ENCODE measurements at places on chromosomes 7 and 10.

- DNase-seq = no peak
These were observed 98.7 kb downstream of the POLL start for GRCh38 chr10:101489355-101489754.

GRCh38 chr10:95181726-95182125 lies 12.3 kb upstream of the ACSM6 start:
- DNase-seq = no peak

GRCh38 chr10:34206935-34207268 lies 608.2 kb downstream of the PARD3 start:
- no peak for DNase-seq

DNA sequence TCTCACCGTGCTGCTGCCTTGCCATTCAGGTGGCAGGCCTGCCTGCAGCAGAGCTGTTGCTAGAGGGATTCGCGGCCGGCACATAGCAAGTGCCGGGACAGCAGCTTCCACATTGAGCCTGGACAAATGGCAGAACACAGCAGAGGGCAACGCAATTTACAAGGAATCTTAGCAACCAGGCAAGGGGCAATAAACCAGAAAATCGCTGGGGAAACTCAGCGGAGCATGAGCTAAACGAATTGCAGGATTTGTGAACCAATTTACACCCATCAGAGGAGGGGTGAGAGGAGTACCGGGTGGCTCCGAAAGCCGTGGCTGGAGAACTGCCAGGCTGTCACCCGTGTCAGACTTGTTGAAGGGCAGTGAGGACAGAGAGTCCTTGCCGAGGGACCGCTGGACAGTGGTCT lies 58.6 kb upstream of the LOXL4 start:
- DNase-seq = no peak

DNA sequence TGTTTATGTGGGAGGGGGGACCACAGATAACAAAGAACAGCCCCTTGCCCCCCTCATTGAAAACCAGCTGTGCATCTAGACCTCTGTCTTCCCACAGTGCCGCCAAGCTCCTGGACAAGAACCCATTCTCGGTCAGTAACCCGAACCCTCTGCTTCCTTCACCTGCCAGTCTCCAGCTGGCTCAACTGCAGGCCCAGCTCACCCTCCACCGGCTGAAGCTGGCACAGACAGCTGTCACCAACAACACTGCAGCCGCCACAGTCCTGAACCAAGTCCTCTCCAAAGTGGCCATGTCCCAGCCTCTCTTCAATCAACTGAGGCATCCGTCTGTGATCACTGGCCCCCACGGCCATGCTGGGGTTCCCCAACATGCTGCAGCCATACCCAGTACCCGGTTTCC lies 91.0 kb upstream of the PDCD4 start:
- no peak for DNase-seq

DNA sequence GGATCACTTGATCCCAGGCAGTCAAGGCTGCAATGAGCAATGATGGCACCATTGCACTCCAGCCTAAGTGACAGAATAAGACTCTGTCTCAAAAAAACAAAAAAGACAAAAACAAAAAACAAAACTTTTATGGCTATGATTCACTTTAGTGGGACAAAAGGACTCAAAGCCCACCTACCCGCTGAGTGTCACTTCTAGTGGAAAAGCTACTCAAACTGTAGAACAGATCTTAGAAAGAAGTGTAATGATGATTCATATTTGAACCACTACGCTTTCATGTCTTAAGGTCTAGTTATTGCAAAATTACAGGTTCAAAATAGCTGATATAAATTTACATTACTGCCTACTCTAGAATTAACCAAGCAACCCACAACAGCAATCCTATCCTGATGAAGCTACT lies 47.1 kb upstream of the OTUD1 start:
- no peak for DNase-seq

- DNase-seq = no peak
These were observed 64.3 kb downstream of the PUS7 start for GRCh38 chr7:105457619-105458225.

DNA sequence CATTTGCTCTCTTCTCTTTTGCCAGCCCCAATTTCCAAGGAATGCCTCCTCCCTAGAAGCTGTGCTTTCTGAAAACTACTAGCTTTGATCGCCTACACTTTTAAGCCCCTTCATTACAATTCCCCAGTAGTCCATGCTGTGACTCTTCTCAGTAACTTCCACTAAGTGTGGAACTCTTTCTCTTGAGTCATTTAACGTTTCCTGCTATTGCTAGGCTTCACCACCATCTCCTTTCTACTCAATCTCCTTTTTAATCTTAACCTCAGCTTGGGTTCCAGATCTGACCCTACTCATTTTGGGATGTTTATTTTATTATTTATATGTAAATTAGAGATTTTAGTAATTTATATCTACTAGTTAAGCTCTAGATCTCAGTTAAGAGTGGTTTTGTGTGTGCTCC lies 14.4 kb upstream of the SEMA3D start:
- no peak for DNase-seq

DNA sequence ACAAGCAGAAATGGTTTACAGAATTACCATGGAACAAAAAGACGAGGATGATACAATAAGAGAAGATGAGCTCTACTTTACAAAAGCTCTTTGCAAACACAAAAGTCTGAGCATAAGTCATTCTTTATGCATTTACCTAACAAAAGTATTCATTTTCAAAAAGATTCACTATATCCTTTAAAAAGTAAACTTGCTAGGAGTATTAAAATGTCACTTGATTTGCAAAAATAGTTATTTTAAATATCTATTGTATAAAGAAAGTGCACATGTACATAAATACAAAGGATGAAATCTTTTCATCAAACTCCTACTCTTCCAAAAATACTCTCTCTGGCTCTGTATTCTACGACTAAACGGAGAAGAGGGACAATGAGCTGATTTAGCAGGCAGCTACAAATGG lies 146.4 kb upstream of the STEAP1 start:
- DNase-seq = no peak

- no peak for DNase-seq
These were observed 90.6 kb downstream of the USP6NL start for GRCh38 chr10:11520892-11521291.

GRCh38 chr7:74455928-74456327 lies 2.2 kb downstream of the GTF2IRD1 start:
- DNase-seq = no peak

GRCh38 chr7:83325083-83325482 lies 162.4 kb upstream of the PCLO start:
- no peak for DNase-seq

GRCh38 chr10:124626759-124627380 lies 117.3 kb downstream of the FAM53B start:
- no peak for DNase-seq

DNA sequence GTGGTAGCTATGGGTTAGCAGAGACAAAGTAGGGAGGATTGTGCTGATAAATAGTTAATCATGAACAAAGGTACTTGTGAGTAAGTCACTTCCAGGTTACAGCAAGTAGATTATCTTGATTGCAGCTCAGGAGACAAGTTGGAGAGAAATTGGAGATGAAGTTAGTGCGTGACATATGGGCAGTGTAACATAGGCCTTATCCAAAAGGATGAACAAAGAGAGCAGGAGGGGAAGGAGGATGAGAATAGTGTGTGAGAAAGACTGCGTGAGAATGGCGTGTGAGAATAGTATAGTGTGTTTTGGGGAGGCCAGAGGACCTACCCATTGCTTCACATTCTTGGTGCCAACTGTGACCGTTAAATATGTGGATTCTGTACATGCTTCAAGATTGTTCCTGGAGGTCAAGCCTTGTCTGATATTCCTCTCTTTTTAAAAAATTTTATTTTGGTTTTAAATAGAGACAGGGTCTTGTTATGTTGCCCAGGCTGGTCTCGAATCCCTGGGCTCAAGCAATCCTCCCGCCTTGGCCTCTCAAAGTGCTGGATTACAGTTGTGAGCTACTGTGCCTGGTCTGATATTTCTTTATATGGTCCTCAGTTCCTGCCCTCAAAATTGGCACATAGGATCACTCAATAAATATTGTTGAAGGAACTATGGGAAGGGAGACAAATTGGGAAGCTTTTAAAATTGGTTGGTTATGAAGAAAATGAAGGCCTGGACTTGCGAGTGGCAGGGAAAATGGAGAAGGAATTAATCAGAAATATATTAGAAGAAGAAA lies 3.2 kb downstream of the VCL start:
- DNase-seq = no peak

- DNase-seq = no peak
These were observed 106.6 kb downstream of the PRKCQ start for GRCh38 chr10:6473430-6473829.

DNA sequence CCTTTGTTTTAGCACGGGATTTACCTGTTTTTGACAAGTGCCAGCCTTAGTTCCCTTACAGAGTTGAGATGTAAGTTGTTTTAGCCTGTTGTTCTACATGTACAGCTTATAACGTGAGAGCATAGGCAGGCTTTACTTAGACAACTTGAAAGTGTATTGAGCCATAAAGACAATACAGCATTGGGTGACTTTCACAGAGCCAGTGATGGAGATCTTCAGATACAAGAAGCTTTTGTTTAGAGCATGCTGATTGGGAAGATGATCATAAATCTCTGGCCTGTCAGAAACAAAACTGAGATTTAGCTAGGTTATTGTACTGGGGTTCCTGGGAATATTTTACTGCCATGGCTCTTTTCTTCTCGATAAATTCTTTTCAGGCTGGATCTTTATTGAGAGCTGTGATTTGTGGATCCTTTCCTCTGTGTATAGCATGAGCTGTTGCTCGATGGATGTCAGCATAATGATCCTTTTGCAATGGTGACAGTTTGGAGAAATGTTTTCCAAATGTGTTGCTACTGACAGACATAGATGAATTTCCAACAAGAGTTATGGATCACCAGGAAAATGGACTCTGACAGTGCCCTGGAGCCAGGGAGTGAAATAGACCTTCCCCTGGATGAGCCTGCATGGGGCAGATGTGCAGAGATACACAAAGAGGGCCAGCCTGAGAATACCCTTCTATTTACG lies 30.2 kb downstream of the LHFPL3 start:
- DNase-seq = no peak

DNA sequence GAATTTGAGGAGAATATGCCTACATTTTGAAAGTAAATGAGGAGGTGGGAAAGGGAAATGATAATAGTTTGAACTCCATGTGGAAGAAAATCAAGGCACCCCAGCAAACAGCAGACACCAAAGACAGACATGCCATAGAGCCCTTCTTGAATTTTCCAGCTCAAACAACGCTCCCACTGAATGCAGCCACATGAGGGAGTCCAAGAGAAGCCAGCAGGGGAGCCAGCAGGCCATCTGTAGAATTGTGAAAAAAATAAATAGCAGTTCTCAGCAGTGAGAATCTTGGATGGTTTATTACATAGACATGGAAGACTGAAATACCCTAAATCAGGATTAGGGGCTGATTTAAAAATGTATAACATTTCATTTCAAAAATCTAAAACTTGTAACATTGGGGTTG lies 1567.3 kb upstream of the LRRTM3 start:
- DNase-seq = no peak

GRCh38 chr7:9407816-9408215 lies 974.4 kb downstream of the NXPH1 start:
- DNase-seq = no peak

DNA sequence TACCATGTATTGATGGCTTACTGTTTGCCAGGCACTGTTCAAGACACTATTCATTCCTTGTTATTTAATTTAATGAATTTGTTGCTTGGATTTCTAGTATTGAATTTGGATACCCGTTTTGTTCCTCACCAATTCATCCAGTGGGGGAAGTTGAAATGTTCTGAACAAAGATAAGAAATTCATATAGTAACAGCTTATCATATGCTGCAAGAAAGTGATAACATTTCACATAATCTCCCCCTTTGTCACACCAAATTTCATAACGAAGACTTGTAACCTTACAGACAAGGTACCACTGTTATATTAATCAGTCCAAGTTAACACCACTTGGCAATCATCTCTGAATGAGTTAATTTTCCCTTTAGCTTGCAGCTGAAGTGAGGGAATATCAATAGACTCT lies 42.1 kb downstream of the SCIN start:
- no peak for DNase-seq

DNA sequence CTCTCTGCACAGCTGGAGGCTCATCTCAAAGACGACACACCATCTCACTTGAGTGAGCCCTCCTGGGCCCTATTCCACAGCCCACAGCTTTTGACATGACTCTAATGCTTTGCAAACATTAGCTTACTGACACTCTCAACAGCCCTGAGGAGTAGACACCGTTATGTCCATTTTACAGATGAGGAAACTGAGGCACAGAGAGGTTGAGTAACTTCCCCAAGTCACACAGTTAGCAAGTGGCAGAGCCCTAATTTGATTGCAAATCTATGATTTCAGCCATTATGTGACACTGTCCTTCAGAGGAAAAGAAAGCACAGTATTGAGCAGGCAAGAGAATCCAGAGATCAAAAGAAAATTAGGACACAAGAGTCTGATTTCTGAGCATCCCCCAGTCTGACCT lies 16.0 kb downstream of the SLC25A13 start:
- no peak for DNase-seq

GRCh38 chr7:24733414-24734060 lies 23.7 kb downstream of the GSDME start:
- DNase-seq = no peak

DNA sequence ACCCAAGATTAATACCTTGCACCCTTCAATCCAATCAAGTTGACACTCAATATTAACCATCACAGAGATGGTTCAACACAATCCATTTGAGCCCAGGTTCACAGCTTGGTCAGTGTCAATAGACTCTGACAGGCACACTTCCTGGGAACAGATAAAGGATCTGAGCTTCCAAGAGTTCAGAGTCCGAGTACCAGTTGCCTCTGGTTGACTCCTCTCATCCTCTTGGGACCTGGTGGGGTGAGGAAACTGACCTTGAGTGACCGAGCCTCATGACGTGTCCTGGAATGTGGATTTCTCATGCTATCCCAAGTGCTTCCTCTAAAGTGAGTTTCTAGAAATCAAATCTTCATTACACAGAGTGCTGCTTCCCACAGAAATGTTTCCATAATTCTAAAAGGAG lies 162.0 kb downstream of the CYP26A1 start:
- no peak for DNase-seq

DNA sequence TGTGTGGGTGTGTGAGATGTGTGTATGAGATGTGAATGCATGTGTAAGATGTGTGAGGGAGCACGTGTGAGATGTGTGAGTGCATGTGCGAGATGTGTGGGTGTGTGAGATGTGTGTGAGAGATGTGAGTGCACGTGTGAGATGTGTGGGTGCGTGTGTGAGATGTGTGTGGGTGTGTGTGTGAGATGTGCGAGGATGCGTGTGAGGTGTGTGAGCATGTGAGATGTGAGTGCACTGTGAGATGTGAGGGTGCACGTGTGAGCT lies 31.0 kb downstream of the PPIF start:
- DNase-seq = no peak
